ENCODE measurements at places on chromosomes 12 and 14. TPM values are rescaled to one million over a fixed set of nuclear protein-coding genes. Genes with fewer than 3 reads are reported as not detected.

MYBPC1 gene
- total RNA-seq = not detected

DNA sequence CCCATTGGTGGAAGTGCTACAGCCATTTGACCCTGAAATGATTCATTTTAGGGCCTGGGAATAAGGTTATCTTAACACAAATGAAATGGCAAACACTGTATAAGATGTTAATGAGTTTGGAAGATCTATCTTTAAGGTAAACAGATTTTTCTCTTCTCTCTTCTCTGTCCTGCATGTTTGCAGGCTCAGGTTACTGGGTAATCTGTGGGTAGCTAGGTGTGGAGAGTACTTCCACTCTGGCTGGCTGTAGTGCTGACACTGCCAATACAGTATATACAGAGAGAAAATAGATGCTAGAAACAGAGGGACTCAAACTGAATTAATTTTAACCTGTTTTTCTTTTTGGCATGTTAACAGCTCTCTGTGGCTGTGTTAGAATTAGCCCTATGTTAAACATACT is 84.6 kb downstream of the SLC38A6 start:
- no peak for DNase-seq

- DNase-seq = peak; percentile 83
These were observed 6.6 kb downstream of the CARMIL3 start for GRCh38 chr14:24058260-24058950.

DNA sequence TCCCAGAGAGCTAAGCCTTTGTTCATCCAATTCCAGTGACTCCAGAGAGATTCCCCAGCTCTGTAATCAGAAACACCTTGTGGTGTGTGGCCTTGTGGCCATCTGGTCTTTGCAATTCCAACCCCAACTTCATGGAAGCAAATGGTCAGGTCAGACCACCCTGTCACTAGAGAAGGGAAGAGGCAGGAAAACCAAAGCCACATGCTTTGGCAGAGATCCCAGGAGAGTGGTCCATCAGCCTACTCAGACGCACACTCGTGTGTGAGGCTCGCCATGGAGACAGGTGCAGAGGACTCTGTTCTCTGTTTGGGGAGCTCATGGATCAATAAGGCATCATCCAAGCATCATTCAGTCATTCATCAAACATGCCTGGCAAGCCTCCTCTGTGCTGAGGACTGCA is 46.2 kb upstream of the TUNAR start:
- no peak for DNase-seq

DNA sequence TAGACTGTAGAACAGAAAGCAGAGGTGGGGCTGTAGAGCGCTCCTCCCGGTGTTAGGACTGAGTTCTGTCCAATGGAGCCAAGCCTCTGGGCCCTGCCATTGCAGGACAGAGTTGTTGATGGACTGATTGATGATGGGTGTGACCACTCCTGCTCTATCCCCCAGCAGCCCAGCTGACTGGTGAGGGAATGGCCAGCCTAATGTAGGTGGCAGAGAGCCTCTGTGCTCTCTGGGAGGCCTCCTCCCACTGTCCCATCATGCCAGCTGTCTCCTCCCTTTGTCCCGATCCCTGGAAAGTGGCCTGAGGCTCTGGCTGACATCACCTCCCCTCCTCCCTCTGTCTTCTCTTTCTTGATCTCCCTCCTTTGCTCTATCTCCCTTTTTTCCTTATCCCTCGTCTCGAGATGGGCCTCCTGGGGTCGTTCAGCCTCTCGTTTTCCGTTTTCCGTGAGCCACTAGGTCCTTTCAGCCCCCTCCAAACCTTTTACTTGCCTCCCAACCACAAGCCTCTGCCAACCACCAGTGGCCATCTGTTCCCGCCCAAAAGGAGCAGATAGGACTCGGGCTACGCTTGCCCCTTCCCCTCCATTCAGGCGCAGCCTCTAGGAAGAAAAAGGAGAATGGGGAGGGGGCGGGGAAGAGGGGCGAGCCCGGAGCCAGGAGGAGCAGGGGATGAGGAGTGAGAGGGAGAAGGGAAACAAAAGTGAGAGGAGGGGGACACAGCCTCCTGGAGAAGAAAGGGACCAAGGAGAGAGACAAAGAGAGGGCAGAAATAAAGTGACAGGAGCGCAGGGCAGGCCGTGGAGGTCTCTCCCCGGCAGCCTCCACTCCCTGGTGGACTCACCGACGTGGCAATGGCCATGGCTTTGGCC is 572 bp downstream of the EFS start:
- no peak for DNase-seq

All from activated CD4-positive, alpha-beta memory T cell treated with anti-CD3 and anti-CD28 coated beads for 36 hours (primary cell).